Activated T-cell treated with anti-CD3 and anti-CD28 coated beads, Interleukin-2, amount 50 U/mL, for 72 hours (primary cell): ENCODE measurements at places on chromosomes 2 and 18. TPM values are rescaled to one million over a fixed set of nuclear protein-coding genes. Genes with fewer than 3 reads are reported as not detected.

- no peaks in the 10 kb centered on the region for H3K4me1 ChIP-seq
- no peaks in the 10 kb centered on the region for H3K36me3 ChIP-seq
- no peak for DNase-seq
- peaks cover 27% of the 10 kb centered on the region for H3K27me3 ChIP-seq
- no peak overlapping the region for H3K4me3 ChIP-seq
These were observed 97.3 kb upstream of the SERPINE2 start for GRCh38 chr2:224136396-224136795.

- H3K4me3 ChIP-seq = no peak overlapping the region
- H3K27ac ChIP-seq = no peak overlapping the region
- no peaks in the 10 kb centered on the region for H3K27me3 ChIP-seq
- no peaks in the 10 kb centered on the region for H3K36me3 ChIP-seq
These were observed 25.0 kb downstream of the CCDC102B start for GRCh38 chr18:68822926-68823325.

DNA sequence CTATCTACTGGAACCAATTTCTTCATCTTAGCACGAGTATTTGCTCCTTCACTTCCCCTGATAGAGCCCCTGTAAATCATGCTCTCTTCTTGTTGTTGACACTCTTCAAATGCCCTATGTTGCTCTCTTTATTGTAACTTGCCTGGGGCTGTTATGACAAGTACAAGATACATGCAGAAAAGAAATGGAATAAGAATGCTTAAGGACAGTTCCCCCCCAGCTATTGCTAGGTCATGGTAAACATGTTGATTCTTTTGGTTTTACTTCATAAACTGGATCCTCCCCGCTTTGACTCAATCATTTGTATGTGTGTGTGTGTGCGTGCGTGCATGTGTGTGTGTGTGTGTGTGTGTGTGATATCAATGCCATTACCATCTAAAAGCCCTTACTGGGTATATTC lies 368.5 kb upstream of the CNTNAP5 start:
- H3K27me3 ChIP-seq = no peaks in the 10 kb centered on the region
- H3K4me3 ChIP-seq = no peak overlapping the region
- no peak for DNase-seq
- H3K4me1 ChIP-seq = no peaks in the 10 kb centered on the region
- no peak overlapping the region for H3K27ac ChIP-seq

LOXHD1 gene
- 0.05 TPM for total RNA-seq

ANKRD36C gene
- 61.4 TPM for total RNA-seq

DNA sequence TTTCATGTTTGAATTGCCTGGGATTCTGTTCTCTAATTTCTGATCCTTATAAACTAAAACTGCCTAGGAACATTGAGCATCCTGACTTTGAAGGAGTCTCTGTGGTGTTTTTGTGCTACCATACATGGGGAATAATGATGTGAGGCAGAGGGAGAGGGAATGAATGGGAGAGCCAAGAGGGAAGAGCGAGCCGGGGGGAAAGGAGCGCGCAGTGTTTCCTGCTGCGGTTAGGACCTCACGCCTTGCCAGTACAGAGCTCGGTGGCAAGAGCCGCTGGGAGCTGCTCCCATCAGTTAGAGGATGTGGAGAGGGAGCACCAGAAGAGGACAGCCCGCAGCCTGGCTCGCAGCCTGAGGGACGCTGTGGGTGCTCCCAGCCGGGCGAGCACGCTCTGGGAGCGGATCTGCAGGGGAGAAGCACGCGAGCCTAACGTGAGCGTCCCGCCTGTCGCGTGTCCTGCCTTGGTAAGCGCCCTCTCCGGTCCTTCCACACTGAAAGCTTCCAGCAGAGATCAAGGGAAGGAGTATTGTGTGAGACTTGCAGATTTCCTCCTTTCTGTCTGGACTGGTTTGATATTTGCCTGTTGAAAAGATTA lies 114.7 kb downstream of the FAM210A start:
- H3K4me3 ChIP-seq = peak overlapping the region; percentile 89
- H3K36me3 ChIP-seq = no peaks in the 10 kb centered on the region
- H3K27me3 ChIP-seq = no peaks in the 10 kb centered on the region
- H3K27ac ChIP-seq = peak overlapping the region; percentile 98

DNA sequence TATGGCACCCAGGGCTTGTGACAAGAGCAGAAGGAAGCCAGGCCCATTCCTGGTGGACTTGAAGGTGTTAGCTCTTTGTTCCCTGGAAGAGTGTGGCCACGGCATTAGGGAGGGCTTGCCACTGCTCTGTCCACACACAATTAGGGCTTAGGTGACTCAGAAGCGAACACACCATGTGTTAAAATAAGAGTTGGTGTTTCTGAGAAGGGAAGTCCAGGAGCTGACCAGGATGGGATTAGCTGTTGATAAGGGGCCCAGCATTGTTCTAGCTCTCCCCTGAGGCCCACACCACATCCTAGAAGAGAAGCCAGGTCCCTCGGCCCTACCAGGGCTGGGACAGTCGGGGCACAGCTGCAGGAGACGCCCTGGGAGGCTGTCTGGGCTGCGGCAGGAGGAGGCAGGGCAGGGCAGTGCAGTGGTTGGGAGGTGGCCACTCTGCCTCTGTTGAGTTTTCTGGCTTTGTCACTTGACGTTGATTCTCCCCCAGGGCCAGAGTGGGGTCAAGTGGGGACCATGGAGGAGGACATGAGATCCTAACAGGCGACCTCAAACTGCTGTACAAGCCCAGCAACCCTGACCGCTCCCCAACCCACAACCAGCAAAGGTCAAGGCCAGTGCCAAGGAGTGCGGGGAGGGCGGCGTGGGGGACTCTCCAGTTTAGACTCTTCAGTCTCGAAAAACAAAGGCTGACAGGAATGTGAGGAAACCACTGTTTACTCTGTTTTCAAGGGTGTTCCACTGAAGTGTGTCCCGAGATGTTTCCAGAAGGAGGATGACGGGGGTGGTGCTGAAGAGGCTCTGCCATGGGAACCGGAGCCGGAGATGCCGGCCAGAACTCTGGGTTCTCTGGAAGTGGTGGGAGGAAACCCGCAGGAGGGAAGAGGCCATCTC lies 16.8 kb downstream of the GNLY start:
- H3K27ac ChIP-seq = no peak overlapping the region
- H3K36me3 ChIP-seq = no peaks in the 10 kb centered on the region
- no peak overlapping the region for H3K4me3 ChIP-seq
- peaks cover 18% of the 10 kb centered on the region for H3K4me1 ChIP-seq

DNA sequence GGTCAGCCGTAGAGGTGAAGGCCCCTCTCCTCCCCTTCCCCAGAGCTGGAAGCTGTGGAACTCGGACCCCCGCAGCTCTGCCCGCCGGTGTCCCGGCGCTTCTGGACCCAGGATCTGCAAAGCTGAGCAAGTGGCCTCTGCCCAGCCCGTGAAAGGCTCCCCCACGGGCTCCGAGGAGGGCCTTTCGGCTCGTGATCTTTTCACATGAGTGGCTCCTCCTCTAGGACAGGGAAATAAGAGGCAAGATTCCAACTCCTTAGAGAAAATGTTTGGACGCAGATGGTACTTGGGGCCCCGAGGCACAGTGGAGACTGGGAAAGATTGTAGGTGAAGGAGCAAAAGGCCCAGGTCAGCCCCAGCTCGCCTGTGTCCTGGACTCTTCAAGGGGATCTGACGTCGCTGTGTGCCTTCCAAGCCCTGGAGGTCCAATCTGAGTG lies 48.2 kb upstream of the SP3 start:
- peak overlapping the region; percentile 29 for H3K27ac ChIP-seq
- peaks cover 8% of the 10 kb centered on the region for H3K27me3 ChIP-seq
- no peak for DNase-seq
- peak overlapping the region; percentile 66 for H3K4me3 ChIP-seq

- no peaks in the 10 kb centered on the region for H3K27me3 ChIP-seq
- peaks cover 29% of the 10 kb centered on the region for H3K4me1 ChIP-seq
- peaks cover 30% of the 10 kb centered on the region for H3K36me3 ChIP-seq
These were observed 11.6 kb downstream of the SRSF7 start for GRCh38 chr2:38739524-38739923.

- peaks cover 36% of the 10 kb centered on the region for H3K4me1 ChIP-seq
- DNase-seq = no peak
- no peak overlapping the region for H3K4me3 ChIP-seq
- no peak overlapping the region for H3K27ac ChIP-seq
These were observed 215.1 kb upstream of the THUMPD2 start for GRCh38 chr2:39994151-39994550.

- no peak overlapping the region for H3K4me3 ChIP-seq
- no peak for DNase-seq
- H3K36me3 ChIP-seq = no peaks in the 10 kb centered on the region
- H3K27ac ChIP-seq = no peak overlapping the region
- H3K27me3 ChIP-seq = no peaks in the 10 kb centered on the region
- peaks cover 38% of the 10 kb centered on the region for H3K4me1 ChIP-seq
These were observed 32.2 kb upstream of the LPIN2 start for GRCh38 chr18:3044931-3045698.

COL3A1 gene
- 0.12 TPM for total RNA-seq

NPAS2 gene
- 4.8 TPM for total RNA-seq

DNA sequence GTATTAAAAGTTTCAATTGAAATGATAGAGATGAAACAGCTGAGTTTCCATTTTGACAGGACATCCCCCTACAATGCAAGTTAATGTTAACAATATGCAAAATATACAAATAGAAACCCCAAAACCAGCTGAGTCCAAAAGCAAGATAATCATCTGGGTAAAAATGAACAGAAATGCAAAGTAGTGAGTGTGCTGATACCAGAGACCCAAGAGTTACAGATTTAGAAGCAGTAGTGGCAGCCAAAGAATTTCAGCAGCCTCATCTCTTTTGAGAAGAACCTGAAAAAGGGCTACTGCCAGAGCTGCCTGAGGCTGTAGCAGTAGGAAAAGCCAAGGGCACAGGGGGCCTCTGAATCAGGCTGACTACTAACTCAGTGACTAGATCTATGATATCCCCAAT lies 82.6 kb downstream of the THADA start:
- no peak for DNase-seq
- no peaks in the 10 kb centered on the region for H3K27me3 ChIP-seq
- peaks cover 3% of the 10 kb centered on the region for H3K36me3 ChIP-seq
- H3K4me1 ChIP-seq = peaks cover 39% of the 10 kb centered on the region
- no peak overlapping the region for H3K4me3 ChIP-seq

IL1RN gene
- 44.3 TPM for total RNA-seq

RND3 gene
- total RNA-seq = not detected

ERBB4 gene
- total RNA-seq = not detected

CFC1 gene
- total RNA-seq = not detected

DNA sequence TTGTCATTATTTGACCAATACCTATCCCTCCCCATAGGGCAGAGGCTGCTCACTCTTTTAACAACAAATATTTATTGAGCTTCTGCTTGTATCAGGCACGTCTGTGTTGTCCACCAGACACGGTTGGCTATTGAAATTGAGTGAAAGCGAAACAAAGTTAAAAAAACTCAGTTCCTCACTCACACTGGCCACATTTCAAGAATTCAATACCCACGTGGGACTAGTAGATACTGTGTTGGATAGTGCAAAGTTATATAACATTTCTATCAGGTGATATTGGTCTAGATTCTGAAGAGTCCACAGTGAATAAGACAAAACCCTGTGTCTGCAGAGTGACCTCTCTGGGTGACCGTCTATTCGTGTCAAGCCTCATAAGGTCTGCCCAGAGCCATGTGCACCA lies 43.9 kb upstream of the GALR1 start:
- H3K36me3 ChIP-seq = no peaks in the 10 kb centered on the region
- H3K27ac ChIP-seq = no peak overlapping the region
- no peak overlapping the region for H3K4me3 ChIP-seq
- H3K4me1 ChIP-seq = peaks cover 47% of the 10 kb centered on the region
- DNase-seq = no peak
- no peaks in the 10 kb centered on the region for H3K27me3 ChIP-seq
